ENCODE measurements at places on chromosomes 5 and 9.
A peak's percentile ranks its signal among the peaks of the same experiment; 100 is the strongest.

GRCh38 chr5:176201811-176202210 lies 36.4 kb upstream of the SIMC1 start:
- no peak for DNase-seq

GRCh38 chr5:43631182-43631910 lies 28.4 kb downstream of the NNT start:
- DNase-seq, result no peak

GRCh38 chr9:13053504-13053903 lies 226.0 kb downstream of the MPDZ start:
- DNase-seq, result no peak

DNA sequence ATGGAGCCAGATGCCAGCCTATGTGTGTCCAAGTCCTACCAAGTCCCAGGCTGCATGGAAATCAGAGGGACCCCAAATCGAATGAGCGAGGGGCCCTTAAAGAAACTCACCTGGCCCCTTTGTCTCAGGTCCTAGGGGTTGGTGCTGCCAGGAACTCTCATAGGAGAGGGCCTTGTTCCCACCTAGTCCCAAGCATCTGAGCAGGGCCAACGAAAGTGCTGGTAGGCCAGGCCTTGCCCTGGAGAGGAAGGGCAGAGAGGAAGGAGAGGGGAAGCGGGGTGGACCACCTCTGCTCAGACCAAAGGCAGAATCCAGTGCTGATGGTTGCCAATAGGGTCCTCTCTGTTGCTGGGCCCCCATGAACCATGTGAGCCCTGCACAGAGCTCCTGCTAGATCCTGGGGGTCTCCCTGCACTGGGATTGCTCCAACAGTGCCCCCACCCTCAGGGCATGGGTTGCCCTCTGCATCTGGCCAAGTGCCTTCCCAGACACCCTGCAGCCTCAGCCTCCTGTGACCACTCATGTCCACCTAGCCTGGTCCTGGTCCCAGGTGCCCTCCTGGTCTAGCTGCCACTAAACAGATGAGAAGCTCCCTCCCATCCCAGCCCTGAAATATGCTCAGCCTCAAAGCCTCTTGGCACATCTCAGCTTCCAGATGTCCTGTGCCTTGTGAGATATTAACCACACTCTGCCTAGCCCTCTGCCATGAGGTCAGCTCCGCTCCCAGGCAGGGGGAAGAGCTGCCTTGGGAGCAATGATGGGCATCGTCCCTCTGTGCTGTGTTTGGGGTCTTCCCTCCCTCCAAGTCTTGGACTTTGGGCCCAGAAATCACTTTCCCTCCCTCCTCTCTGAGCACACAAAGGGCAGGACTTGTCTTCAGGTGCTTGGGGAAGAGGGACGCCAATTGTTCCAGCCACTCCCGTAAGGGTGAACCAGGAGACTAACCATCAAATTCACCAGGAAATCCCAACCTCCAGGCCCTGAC lies 109.6 kb downstream of the ADAMTS2 start:
- no peak for DNase-seq

DNA sequence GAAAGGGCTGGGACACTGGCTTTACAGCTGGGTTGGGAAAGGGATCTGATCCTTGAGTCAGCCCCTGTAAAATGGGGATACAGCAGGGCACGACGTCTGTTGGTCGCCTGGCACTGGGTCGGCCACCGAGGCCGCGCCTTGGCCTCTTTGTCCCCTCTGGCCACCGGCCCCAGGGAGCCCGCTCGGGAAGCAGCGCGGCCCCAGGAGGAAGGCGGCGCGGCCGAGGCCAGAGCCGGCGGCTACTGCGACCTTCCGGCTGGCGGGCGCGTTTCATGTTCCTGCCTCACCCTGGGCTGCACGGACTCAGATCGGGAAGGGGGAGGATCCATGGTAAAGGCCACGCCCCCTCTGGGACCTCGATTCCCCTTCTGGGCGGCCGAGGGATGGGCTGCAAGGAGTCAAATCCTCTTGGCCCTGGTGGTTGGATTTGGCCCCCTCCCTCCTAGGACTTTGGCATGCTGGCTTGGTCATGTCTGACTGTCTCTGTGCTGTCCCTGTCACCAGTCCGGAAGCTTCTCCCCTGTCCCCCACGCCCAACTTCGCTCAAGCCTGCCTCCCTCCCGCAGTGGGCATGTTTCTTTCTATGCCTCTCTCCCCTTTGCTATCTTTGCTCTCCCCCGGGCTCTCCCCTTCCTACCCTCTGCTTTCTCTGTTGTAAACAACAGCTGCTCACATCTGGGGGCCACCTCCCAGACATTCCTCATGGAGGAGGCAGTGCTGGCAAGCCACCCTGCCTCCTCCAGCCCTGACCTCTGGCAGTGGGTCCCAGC lies 25.8 kb downstream of the FPGS start:
- no peak for DNase-seq

DNA sequence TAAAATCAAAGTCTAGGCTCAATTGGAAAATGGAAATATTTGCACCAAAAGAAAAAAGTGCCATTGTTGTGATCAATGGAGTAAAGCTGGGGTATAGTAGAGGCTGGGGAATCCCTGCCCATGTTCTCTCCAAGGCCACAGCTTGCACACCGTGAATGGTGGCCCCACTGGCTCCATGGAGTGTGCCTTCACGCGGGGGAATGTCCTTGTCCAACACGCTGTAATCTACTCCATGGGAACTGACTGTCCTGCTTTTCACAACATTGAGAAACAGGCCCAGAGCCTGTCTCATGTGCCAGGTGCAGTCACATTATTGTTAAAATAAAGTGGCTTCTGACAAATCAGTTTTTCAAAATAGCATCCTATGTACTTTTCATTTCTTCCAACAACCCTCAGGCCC lies 33.1 kb upstream of the ITGA2 start:
- no peak for DNase-seq

GRCh38 chr5:90802474-90803317 lies 244.1 kb downstream of the ADGRV1 start:
- no peak for DNase-seq

- no peak for DNase-seq
Measured at GRCh38 chr5:115626445-115626823, 598 bp upstream of the TMED7 start.

DNA sequence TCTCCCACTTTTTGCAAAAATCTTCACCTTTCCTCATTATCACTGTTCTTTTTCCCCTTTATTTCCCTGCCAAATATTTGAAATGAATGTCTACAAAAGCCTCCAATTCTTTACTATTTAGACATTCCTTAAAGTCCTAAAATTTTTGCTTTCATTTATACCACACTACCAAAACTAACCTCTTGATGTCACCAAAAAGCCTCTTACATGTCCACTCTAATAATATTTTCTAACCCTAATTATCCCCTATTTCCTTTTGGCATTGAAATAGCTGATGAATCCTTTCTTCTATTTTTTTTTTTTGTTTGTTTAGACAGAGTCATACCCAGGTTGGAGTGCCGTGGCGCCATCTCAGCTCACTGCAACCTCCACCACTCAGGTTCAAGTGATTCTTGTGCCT lies 32.3 kb upstream of the NRG2 start:
- no peak for DNase-seq

DNA sequence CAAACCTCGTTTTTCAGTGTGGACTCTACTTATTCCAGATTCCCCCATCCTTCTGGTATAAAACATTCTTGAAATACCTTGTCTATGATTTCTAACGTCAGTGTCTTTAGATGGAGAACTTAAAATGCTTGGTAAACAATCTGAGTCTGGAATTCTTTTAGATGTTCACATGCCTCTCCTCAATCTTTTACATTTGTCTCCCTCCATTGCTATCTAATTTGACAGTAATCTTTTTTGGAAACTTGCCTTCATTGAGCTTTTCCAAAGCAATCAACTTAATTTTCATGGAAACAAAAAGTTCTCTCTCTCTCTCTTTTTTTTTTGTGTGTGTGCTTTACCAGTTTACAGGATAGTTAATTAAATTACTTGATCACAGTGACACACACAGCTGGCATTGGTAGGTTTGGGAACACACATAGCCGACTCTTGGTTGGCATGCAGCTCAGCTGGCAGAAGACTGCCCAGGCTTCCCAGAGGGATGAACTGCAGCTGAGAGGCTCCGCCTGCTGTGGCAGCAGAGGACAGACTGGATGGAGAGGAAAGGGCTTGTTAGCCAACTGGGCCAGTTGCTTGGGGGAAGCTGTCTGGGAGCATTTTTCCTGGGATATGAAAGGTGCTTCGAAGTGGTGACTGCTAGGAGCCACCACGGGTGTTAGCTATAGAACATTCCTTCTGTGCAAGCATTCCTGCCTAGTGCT lies 271.3 kb downstream of the ZSWIM6 start:
- DNase-seq, result no peak

- peak; percentile 12 for DNase-seq
Measured at GRCh38 chr5:128613766-128614165, 75.7 kb upstream of the FBN2 start.

GRCh38 chr5:74866596-74867162 lies 492 bp upstream of the FAM169A start:
- DNase-seq, result no peak

DNA sequence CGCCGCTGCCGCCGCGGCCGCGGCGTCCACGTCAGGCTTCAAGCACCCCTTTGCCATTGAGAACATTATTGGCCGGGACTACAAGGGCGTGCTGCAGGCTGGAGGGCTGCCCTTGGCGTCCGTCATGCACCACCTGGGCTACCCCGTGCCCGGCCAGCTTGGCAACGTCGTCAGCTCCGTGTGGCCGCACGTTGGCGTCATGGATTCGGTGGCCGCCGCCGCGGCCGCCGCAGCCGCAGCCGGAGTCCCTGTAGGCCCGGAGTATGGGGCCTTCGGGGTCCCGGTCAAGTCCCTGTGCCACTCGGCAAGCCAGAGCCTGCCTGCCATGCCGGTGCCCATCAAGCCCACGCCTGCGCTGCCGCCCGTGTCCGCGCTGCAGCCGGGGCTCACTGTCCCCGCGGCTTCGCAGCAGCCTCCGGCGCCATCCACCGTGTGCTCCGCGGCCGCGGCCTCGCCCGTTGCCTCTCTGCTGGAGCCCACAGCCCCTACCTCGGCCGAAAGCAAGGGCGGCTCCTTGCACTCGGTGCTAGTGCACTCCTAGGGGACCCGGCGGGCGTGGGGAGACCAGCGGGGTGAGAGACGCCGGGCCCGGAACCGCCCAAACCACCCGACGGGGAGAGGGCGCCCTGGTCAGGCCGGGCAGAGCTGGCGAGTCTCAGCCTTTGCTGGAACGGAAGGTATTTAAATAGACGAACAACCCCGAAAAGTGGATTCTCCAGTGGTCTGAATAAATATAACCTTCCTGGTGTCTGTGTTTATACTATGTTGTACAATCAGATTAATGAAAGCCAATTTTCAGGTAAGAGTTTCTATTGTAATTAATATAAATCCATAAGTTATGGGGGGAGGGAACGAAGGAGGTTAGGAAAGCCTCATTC lies 1.2 kb downstream of the FOXB2 start:
- DNase-seq, result no peak

DNA sequence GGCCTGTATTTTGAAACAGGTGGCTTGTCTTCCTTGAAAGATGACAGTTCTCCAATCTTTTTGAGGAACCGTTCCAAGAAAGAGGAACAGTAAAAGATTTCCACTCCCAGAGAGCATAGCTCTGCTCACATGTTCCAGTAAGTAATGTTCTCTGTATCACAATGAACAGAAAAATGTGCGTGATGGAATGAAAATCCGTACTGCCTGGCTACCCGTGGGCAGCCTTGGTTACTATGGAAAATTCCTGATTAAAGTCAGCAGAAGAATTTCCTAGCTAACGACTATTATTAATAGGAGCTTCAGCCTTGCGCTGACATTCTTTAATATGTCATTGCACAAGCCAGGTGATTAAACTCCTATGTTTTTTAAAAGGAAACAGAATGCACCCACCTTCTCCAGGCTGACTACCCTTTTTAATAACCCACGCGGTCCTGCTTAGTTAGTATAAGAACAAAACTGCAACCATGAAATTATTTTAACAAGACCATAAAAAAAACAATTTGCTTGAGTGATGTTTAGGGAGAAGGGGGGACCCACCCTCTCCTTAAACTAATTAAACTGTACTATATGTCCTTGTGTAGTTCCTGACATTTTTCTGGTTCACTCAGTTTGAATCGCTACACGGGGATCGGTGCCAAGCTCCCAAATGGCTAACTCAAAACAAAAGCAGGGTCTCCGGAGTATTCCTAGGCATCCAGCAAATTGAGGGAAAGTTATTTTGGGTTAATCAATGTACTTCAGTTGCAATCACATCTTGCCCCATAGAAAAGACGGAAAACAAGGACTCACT lies 54.8 kb upstream of the CPEB4 start:
- DNase-seq, result no peak

DNA sequence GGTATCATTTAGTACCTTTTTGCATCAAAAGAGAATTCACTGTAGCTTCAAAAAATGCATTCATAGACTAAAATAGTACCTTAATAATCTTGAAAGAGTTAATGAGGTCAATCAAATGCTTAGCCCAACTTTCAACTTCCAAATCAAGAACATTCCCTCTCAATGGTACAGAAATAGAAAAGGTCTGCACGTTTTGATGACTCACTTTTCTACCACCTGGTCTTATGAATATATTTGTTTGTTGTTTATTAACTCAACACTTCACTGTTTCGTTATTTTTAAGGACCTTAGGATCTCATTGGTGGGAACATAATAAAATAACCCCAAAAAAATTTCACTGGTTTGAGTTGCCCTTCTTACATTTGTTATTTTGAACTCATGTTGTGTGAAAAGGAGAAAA lies 229.5 kb downstream of the MEF2C start:
- DNase-seq, result no peak

- peak; percentile 54 for DNase-seq
Measured at GRCh38 chr9:122051351-122052321, 41.5 kb downstream of the TTLL11 start.

GRCh38 chr9:68947842-68948569 lies 65.9 kb downstream of the PRKACG start:
- no peak for DNase-seq

DNA sequence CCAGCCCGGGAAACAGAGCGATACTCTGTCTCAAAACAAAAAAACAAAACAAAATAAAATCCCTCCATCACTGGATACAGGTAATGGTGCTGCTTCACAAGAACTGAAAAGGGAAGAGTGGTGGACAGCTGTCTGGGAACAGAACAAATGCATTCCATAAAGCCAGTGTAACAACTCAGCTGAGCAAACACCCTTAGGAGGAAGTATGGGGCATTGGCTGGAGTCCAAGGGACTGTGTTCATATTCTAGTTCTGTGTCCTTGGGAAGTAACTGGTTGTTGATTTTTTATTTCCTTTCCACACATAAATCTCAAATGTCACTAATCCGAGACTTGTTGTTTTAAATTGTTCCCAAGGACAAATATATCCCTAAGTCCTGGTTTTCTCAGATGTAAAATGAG lies 38.3 kb downstream of the HTR1A start:
- DNase-seq, result no peak

- no peak for DNase-seq
Measured at GRCh38 chr5:93785475-93785874, 44.1 kb upstream of the POU5F2 start.

GRCh38 chr9:35682051-35682450 lies 7.7 kb downstream of the TPM2 start:
- no peak for DNase-seq

DNA sequence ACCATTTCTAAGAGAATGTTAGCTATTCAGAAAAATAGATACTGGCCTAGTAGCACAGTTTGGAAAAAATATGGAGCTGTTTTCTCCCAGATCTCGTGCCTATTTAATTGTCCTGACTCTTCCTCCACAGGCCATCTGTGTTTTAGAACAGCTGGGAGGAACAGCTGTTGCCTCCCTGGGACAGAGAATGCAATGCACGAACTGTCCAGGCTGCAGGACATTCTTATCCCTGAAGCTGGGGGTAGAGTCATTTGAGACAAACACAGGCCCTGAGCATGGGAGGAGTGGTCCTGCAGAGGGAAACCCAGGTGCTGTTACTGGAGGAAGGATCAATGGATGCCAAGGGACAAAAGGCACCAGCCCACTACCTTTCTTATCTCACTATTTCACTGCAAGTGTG lies 20.9 kb upstream of the SPARC start:
- DNase-seq, result no peak

- no peak for DNase-seq
Measured at GRCh38 chr5:133247881-133248624, 196.2 kb downstream of the HSPA4 start.
